ENCODE measurements at places on chromosomes 12 and 14. TPM values are rescaled to one million over a fixed set of nuclear protein-coding genes. Genes with fewer than 3 reads are reported as not detected.

Gene MGP
- 6.8 TPM for total RNA-seq

GRCh38 chr12:57101892-57102695 lies 9.1 kb downstream of the STAT6 start:
- DNase-seq = peak; percentile 74

DNA sequence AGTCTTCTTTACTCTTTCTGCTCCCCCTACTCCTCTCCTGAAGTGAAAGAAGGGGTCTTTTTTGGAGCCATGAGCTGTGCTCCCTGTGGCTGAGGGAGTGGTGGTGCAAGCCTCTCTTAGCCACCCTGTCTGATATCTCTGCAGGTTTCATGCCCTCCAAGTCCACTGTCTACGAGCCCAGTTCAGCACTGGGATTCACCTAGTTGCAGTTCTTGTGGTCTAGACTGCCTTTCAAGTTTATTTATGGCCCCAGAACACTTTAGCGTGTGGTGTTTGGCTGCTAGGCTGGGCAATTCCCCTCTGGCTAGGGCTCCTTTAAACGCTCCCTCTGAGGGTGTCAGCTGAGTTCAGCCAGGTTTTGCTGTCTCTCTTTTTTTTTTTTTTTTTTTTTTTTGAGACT lies 908.6 kb downstream of the TRHDE start:
- DNase-seq = no peak

DNA sequence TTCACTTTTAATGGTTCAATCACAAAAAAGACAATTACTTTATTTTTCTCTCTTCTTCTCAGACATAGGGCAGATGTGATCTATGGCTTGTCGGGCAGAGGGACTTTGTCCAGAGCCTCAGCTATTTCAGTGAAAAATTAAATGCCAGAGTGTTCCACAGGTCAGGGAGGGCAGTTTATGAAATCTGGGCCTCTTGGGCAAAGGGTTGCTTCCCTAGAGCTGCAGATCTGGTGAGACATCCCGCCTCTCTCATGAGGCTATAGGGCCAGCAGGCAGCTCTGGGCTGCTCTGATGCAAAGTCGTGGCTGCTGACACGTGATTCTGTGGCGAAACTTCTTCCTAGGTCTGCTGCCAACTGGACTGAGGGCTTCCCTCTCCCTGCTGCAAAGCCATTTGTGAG lies 6.0 kb downstream of the CLMN start:
- DNase-seq = peak; percentile 82

DNA sequence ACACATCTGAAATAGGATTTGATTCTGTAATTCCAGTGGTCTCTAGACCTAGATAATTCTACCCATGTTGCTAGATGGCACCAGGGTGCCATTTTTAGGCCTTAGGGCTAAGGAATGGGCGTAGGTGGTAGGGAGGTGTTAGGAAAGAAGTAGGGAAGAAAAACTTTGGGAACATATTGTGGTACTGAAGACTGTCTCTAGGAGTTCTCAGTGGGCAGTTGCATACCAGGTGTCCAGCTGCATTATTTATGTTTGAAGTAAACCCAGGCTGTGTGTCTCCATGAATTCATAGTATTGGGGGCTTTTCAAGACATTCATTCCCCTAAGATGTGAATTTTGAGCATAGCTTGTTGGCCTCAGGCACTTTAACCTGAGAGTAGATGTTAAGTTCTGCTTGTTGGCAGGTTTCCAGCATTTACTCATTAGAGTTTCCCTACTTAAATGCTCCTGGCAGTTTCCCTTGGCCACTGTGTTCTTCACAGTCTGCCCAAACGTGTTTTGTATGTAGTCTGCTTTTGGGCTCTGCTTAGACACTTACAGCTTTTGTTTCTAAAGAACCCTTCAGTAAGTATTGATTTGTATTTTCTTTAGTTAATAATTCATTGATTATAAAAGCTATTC lies 31.5 kb upstream of the CCT2 start:
- DNase-seq = no peak

Measured in right lobe of liver (tissue), 6 donors.